ENCODE measurements at places on chromosomes 13 and 19.

DNA sequence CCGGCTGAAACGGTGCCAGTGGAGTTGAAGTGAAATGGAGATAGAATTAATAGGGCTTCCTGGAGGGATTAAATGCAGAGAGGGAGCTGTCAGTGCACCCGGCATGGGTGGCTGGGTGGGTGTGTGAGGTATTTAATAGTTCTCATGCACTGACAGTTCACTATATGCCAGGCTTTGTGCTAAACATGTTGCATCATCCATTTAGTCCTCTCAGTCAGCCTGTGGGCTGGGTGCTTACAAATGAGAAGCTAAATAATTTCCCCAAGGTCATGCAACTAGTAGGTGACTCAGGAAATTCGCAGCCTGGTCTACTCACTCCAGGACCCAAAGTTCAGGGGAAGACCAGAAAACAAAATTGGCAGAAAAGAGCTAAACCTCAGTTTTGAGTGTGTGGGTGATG, 63.5 kb upstream of the SPATA13 start:
- DNase-seq: no peak

GRCh38 chr13:76980075-76980718, 11.7 kb upstream of the CLN5 start:
- DNase-seq: no peak

DNA sequence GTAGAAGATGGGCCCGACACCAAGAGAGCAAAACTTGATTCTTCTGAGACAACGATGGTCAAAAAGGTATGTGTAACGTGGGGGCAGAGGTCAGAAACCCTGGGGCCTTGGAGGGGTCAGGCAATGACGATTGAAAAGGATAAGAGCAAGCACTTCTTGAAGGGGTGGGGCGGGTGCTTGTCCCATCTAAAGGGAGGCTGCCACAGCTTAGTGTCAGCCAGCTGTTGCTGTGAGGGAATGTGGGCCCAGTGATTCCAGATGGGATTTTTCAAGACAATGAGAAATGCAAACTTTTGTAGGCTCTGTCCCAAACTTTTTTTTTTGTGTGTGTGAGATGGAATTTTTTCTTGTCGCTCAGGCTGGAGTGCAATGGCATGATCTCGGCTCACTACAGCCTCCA, 24.5 kb downstream of the SAE1 start:
- DNase-seq: no peak

DNA sequence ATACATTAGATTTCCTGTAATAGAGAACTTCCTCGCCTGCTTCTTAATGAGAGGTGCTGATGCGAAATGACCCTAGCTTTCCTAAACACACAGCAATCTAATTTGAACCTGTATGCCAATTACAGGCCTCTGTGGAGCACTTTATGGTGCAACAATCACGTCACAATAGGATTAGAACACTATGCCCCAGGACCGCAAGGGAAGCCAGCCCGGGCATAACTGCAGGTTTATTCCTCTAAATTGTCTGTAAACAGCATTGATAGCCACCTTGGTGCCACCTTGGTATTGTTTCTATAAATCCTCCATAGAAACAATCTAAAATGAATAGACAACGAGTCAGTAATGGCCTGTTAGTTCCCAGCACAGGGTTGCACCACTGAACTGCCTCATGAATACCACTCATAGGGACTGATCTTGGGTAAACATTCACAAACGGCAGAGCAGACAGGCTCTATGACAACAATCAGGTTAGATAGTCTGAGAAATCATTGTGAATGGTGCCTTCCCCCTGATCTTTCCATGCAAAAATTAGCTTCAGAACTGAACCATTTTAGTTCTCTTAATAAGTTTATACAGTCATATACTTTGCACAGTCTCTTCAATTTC, 182.5 kb upstream of the OBI1 start:
- DNase-seq: no peak

DNA sequence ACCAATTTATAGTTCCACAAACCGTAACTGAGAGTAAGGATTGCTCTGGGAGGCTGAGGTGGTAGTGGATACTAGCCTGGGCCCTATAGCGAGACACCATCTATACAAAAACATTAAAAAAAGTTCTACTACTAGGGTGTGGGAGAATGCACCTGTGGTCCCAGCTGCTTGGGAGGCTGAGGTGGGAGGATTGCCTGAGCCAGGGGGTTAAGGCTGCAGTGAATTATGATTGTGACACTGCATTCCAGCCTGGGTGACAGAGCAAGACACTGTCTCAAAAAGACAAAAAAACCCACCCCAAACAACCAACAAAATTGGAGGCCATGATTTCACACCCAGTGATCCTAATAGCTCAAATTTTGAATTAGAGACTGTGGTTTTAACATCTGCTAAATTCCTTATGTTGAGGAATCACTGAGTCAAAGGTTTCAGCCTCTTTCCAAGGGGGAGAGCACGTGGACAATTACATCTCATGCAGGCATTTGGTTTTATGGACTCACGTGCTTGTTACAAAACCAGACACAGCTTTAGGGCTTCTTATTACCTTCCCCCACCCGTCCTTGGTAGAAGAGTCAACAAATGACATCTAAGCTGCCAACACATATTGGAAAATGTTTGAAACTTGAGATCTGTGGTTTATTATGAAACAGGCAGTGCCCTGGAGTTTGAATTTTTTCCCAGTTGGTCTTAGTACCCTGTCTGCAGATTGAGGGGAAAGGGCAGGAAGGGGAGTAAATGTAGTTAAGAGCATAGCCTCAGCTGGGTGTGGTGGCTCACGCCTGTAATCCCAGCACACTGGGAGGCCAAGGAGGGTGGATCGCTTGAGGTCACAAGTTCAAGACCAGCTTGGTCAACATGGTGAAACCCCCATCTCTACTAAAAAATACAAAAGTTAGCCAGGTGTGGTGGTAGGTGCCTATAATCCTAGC, 18.5 kb downstream of the CYP2A6 start:
- DNase-seq: no peak

DNA sequence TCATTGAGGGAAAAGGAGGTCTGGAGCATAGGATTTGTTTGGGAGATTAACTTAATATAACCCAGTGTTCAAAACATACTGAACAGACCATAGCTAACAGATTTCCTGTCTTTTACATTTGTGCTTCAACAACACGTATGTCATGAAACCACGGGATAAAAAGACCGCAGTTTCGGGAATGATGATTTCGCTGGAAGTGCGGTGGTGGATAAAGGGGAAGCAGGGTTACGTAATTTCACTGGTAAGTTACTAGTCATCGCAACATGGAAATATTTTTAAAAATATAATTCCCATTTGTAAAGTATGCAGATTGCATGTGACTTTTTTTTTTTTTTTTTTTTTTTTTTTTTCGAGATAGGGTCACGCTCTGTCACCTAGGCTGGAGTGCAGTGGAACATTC, 237.4 kb downstream of the LMO7 start:
- DNase-seq: no peak

DNA sequence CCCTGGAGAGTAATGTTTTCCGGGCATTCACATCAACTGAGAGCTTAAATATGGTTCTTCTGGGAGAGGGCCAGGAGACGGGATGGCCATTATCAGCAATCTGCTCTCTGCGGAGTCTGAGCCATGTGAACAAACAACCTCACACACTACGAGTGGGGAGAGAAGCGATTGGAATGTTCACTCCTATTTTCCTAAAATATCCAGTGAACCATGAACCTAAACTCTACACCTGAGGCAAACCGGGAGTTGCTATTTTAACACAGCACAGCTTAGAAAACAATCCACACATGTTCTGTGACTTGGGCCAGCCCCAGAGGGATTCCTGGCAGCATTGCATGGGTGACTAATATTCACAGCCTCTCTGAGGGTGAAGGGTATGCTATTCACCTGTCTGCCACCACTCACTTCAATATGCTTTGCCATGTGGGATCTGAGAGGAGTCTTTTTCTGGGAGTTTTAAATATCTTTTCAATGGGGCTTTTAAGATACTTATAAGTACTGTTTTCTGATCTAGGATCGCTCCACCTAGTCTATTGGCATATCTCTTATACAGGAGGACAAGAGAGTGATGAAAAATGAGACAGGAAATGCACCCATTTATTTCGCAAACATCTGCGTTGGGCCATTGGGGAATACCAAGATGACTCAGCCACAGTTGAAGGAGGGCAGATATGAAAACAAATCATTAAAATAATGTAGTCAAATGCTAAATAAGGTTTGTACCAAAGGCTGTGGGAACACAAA, 72.6 kb upstream of the SERP2 start:
- no peak for DNase-seq

All from hippocampal formation (tissue), 2 donors.